Activated naive CD8-positive, alpha-beta T cell treated with anti-CD3 and anti-CD28 coated beads, Interleukin-2, amount 10 ng/mL, durations not matched to agents 7 days and 5 days (primary cell): ENCODE measurements at places on chromosomes 1 and 21. TPM values are rescaled to one million over a fixed set of nuclear protein-coding genes. Genes with fewer than 3 reads are reported as not detected.
A peak's percentile ranks its signal among the peaks of the same experiment; 100 is the strongest.

PTPN14 gene
- total RNA-seq, result 0.08 TPM

MANEAL gene
- 1.4 TPM for total RNA-seq

ACOT11 gene
- 1.2 TPM for total RNA-seq

PRR9 gene
- total RNA-seq, result not detected

C1orf94 gene
- total RNA-seq, result not detected

CORT gene
- 0.39 TPM for total RNA-seq

HMGCS2 gene
- total RNA-seq, result not detected

DNA sequence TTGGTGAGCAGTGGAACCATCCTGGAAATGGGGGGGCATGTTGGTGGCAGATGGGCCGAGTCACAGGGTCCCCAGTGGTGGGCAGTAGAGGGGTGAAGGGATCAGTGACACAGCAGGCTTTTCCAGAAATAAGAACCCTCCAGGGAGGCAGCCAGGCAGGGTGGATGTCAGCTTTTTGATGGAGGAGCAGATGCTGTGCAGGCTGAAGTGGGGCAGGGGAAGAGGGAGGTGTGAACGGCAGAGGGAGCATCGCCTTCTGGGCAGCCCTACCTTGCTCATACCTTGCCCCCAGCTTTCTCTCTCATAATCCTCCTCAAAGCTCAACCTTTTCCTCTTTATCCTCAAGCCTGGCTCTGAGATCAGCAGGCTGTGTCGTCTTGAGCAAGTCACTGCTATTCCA lies 131.8 kb upstream of the IPO9 start:
- H3K27me3 ChIP-seq, result peaks cover 4% of the 10 kb centered on the region
- H3K27ac ChIP-seq, result no peak overlapping the region
- no peaks in the 10 kb centered on the region for H3K4me1 ChIP-seq
- no peak overlapping the region for H3K4me3 ChIP-seq

DNA sequence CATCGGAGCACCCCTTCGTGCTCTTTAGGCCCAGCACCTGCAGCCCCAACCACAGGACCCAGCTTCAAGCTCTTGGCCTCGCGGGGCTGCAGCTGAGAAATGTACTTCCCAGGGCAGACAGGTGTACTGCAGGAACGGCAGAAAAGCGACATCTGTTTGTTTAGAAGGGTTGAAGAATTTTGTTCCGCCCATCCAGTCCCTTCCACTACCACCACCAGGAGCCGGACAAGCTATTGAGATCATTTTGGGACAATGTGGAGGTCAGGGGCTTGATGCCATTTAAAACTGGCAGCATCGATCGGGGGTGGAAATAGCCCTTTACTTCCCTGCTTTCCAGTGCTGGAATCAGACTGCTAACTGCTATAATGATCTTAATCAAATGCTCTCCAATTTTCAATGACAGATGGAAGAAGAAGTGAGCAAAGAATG lies 1.7 kb downstream of the SERTAD4 start:
- H3K27ac ChIP-seq, result no peak overlapping the region
- peaks cover 70% of the 10 kb centered on the region for H3K27me3 ChIP-seq

- no peak overlapping the region for H3K27ac ChIP-seq
- H3K4me1 ChIP-seq, result no peaks in the 10 kb centered on the region
- H3K36me3 ChIP-seq, result no peaks in the 10 kb centered on the region
Measured at GRCh38 chr1:33718186-33718585, 145.7 kb upstream of the HMGB4 start.

- no peak overlapping the region for H3K27ac ChIP-seq
- peak overlapping the region; percentile 99 for H3K4me3 ChIP-seq
- no peaks in the 10 kb centered on the region for H3K27me3 ChIP-seq
- H3K4me1 ChIP-seq, result peaks cover 43% of the 10 kb centered on the region
- H3K36me3 ChIP-seq, result peaks cover 49% of the 10 kb centered on the region
Measured at GRCh38 chr1:203797948-203798655, 2.7 kb downstream of the ZBED6 start.

- H3K4me1 ChIP-seq, result peaks cover 8% of the 10 kb centered on the region
- H3K36me3 ChIP-seq, result no peaks in the 10 kb centered on the region
- no peak for DNase-seq
Measured at GRCh38 chr21:43826623-43826974, 37.2 kb downstream of the RRP1 start.

DNA sequence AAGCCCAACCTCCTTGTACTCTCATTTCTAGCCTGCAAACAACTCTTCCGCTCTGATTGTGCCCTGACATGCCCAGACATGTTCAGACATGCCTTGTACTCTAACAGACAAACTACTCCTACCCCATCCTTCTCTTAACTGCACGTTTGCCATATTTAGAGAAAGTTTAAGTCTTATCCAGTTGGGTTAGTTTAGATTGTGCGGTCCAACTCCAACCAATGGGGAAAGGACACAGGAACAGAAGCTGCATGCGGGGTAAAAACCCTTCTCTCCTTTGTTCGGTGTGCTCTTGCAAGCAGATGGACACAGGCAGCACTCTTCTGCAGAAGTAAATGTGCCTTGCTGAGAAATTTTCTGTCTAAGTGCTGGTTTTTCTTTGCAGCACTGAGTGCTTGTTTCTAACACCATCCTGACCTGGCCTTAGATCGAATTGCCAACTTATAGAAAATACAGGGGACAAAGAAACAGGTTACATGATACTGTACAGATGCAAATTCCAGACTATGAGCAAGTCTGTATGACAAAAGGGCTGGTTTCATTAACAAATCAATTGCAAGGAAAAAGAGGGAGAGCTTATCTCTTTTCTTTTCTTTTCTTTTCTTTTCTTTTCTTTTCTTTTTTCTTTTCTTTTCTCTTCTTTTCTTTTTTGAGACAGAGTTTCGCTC lies 35.8 kb upstream of the IFNGR2 start:
- H3K36me3 ChIP-seq, result peaks cover 28% of the 10 kb centered on the region
- no peak for DNase-seq
- peaks cover 9% of the 10 kb centered on the region for H3K4me1 ChIP-seq
- H3K27me3 ChIP-seq, result peaks cover 10% of the 10 kb centered on the region
- H3K4me3 ChIP-seq, result no peak overlapping the region
- no peak overlapping the region for H3K27ac ChIP-seq

- no peak overlapping the region for H3K4me3 ChIP-seq
- H3K4me1 ChIP-seq, result peaks cover 79% of the 10 kb centered on the region
- DNase-seq, result no peak
- H3K27me3 ChIP-seq, result no peaks in the 10 kb centered on the region
- H3K36me3 ChIP-seq, result peaks cover 58% of the 10 kb centered on the region
Measured at GRCh38 chr1:151988405-151988923, 5.2 kb downstream of the S100A10 start.

- peaks cover 19% of the 10 kb centered on the region for H3K4me1 ChIP-seq
- no peak for DNase-seq
- H3K27me3 ChIP-seq, result peaks cover 4% of the 10 kb centered on the region
- no peak overlapping the region for H3K4me3 ChIP-seq
Measured at GRCh38 chr1:182713939-182714338, 29.6 kb upstream of the RGS8 start.

- DNase-seq, result no peak
- no peak overlapping the region for H3K4me3 ChIP-seq
- H3K27me3 ChIP-seq, result no peaks in the 10 kb centered on the region
- H3K4me1 ChIP-seq, result no peaks in the 10 kb centered on the region
- no peak overlapping the region for H3K27ac ChIP-seq
Measured at GRCh38 chr1:55939866-55940265, 639.5 kb downstream of the PLPP3 start.

DNA sequence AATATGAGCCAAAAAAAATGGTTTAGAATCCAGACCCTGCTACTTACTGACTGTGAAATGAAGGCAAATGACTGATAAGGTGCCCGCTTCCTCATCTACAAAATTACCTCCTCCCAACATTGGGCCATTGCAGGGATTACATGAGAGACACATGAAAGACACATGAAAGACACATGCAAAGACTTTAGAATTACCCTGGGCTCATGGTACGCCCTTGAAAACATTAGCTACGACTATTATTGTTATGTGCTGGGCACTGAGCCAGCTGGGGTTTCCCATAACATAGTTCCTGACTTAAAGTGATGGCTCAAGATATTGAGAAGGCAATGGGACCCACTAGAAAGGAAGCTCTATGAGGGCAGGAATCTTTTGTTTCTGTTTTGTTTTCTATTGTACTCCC lies 43.7 kb upstream of the KANK4 start:
- DNase-seq, result no peak
- H3K36me3 ChIP-seq, result no peaks in the 10 kb centered on the region
- H3K4me1 ChIP-seq, result no peaks in the 10 kb centered on the region
- no peak overlapping the region for H3K27ac ChIP-seq
- peaks cover 3% of the 10 kb centered on the region for H3K27me3 ChIP-seq
- H3K4me3 ChIP-seq, result no peak overlapping the region

- H3K27me3 ChIP-seq, result no peaks in the 10 kb centered on the region
- peaks cover 59% of the 10 kb centered on the region for H3K4me1 ChIP-seq
- DNase-seq, result no peak
- H3K36me3 ChIP-seq, result peaks cover 45% of the 10 kb centered on the region
- peak overlapping the region; percentile 91 for H3K27ac ChIP-seq
Measured at GRCh38 chr1:157137046-157137407, 1.2 kb downstream of the ETV3 start.

GRCh38 chr1:151934048-151934493 lies 24.8 kb upstream of the THEM4 start:
- no peaks in the 10 kb centered on the region for H3K36me3 ChIP-seq
- no peak overlapping the region for H3K4me3 ChIP-seq
- H3K27ac ChIP-seq, result no peak overlapping the region
- H3K27me3 ChIP-seq, result peaks cover 19% of the 10 kb centered on the region

DNA sequence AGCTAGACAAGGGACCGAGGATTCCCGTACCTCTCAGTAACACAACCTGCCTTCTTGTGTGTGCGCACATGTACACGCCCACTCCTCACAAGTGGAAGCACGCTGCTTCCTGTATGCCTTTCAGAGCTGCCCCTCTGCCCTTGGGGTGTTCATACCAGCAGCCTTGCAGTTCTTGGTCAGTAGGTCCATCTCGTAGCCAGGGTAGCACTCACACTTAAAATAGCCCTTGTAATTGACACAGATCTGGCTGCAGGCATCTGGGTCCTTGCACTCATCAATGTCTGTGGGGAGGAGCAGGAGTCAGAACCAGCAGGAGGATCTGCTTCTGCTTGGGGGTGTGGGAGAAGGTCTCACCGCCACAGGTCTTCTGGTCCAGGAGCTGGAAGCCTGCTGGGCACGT lies 32.6 kb upstream of the MAGOH start:
- DNase-seq, result no peak
- H3K36me3 ChIP-seq, result peaks cover 11% of the 10 kb centered on the region
- no peaks in the 10 kb centered on the region for H3K27me3 ChIP-seq

- H3K27ac ChIP-seq, result no peak overlapping the region
- peaks cover 12% of the 10 kb centered on the region for H3K4me1 ChIP-seq
- no peaks in the 10 kb centered on the region for H3K36me3 ChIP-seq
Measured at GRCh38 chr1:2136386-2137235, 58.0 kb downstream of the FAAP20 start.

DNA sequence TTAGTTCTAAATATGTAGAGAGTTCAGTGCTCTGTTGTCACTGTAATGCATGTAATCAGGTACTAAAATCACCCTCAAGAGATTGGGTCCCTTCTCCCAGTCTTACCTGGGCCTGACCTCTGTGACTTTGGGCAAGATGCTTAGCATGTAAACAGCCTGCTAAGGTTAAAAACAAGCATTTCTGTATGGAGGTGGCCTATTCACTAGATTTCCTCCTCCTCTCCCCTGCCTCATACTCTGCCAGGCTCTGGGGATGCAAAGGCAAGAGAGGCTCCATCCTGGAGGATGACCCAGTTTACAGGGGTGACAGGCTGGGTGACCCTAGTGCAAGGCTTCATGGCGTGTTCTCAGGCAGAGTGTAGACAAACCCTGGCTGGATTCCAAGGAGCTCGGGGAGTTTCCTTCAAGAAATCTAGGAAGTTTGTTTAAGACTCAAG lies 28.8 kb downstream of the VANGL2 start:
- peaks cover 5% of the 10 kb centered on the region for H3K36me3 ChIP-seq
- peaks cover 44% of the 10 kb centered on the region for H3K4me1 ChIP-seq
- H3K27me3 ChIP-seq, result no peaks in the 10 kb centered on the region
- peak overlapping the region; percentile 88 for H3K27ac ChIP-seq
- DNase-seq, result no peak
- peak overlapping the region; percentile 60 for H3K4me3 ChIP-seq

- peaks cover 26% of the 10 kb centered on the region for H3K27me3 ChIP-seq
- H3K4me3 ChIP-seq, result no peak overlapping the region
- H3K27ac ChIP-seq, result no peak overlapping the region
- no peak for DNase-seq
- no peaks in the 10 kb centered on the region for H3K36me3 ChIP-seq
- no peaks in the 10 kb centered on the region for H3K4me1 ChIP-seq
Measured at GRCh38 chr1:197496722-197497121, 228.7 kb downstream of the CRB1 start.

DNA sequence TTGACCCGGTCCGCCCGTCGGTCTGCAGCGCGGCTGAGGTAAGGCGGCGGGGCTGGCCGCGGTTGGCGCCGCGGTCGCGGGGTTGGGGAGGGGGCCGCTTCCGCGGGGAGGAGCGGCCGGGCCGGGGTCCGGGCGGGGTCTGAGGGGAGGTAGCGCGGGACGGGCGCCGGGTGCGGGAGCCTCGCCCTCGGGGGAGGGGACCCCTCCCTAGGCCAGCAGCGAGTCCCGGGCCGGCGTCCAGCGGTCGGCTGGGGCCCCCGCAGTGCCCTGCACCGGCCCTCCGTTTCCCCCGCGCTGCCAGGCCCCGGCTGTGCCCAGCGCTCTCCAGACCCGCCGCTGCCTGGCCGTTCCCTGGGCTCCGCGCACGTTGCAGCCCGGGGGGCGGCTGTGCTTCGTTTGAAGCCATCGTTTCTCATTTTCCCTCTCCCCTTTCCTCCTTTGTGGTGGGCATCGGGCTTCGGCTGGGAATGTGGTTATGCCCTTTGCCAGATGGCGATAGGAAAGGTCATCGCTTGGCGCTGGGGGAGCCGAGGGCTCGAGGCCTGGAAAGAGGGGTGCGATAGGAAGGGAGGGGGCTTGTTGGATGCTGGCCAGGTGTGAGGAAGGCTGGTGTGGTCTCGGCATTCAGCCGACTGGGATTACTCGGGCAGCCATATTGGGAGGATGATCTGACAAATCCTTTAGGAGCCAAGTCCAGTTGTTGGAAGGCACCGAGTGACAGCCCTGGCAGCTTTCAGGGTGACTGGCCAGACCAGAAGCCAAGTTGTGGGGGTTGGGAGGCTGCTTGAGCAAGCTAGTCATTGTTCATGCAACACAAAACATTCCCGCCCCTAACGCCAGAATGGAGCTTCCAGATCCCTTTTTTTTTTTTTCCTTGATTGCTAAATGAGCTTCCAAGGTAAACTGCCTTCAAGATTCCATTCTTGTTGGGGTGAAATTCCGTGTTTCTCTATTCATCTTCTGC lies 753 bp downstream of the KIF1B start:
- peak overlapping the region; percentile 72 for H3K4me3 ChIP-seq
- DNase-seq, result peak; percentile 45
- peaks cover 9% of the 10 kb centered on the region for H3K27me3 ChIP-seq
- H3K27ac ChIP-seq, result peak overlapping the region; percentile 57
- peaks cover 27% of the 10 kb centered on the region for H3K4me1 ChIP-seq

GRCh38 chr1:49552101-49552500 lies 471.7 kb downstream of the AGBL4 start:
- no peak overlapping the region for H3K27ac ChIP-seq
- H3K36me3 ChIP-seq, result no peaks in the 10 kb centered on the region
- H3K4me3 ChIP-seq, result no peak overlapping the region
- H3K4me1 ChIP-seq, result no peaks in the 10 kb centered on the region

DNA sequence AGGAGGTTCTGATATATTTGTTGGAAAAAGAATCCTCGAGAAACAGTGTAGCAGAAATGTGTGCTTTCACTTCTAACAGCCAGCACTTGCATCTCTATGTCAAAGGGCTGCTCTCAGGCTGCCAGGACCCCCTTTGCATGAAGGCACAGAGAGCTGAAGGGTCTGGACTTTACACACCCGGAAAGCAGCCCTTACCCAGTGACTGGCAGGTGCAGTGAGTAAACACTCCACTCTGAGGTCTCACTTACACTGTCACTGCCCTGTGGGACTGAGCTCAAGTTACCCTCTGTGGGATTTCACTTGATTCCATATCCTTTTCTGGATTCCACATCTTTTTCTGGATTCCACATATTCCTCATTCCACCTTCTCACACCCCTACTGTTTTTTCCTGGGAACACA lies 40.8 kb upstream of the PPP2R5A start:
- peak overlapping the region; percentile 71 for H3K27ac ChIP-seq
- H3K36me3 ChIP-seq, result peaks cover 2% of the 10 kb centered on the region
- peaks cover 11% of the 10 kb centered on the region for H3K27me3 ChIP-seq
- H3K4me1 ChIP-seq, result peaks cover 6% of the 10 kb centered on the region
- no peak for DNase-seq
